ENCODE measurements at places on chromosomes 6 and 20.

DNA sequence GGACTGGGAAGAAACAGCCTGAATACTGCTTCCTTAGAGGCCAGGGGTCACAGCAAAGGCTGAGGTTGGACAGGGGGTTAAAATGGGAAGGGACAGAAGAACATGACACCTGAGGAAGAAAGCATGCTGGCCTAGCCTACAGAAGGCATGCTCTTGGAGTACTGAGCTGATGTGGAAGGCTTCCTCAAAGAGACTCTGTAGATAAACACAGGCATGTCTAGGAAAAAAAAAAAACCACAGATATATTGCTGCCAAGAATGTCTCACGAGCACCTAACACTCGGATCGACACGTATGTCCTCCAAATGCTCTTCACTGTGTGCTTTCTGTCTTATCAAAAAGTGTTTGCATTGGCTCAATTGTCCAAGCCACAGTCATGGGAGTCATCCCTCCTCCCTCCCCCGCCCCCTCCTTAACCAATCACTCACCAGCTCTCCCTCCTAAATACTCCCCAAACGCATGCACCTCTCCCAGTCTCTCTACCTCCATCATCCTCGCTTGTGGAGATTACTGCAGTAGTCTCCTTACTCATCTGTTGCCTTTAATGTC lies 101.1 kb upstream of the LRFN2 start:
- no peak for DNase-seq

DNA sequence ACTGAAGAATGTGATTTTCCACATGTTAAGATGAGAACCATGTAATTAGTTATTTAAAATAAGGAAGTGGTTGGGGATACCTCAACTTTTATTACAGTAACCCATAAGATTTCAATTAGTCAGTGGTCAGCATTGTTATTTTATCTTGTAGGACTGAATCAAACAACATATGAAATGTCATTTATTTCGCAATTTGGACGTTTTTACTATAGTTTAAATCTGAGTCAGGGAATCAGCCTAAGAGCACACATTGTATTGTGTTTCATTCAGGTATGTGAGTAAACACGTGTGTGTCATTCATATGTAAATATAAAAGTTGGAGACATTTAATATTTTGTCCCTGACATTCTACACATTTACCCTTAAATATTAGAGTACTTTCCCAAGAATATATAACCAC lies 1418.7 kb downstream of the GRIK2 start:
- peak; percentile 0 for DNase-seq

DNA sequence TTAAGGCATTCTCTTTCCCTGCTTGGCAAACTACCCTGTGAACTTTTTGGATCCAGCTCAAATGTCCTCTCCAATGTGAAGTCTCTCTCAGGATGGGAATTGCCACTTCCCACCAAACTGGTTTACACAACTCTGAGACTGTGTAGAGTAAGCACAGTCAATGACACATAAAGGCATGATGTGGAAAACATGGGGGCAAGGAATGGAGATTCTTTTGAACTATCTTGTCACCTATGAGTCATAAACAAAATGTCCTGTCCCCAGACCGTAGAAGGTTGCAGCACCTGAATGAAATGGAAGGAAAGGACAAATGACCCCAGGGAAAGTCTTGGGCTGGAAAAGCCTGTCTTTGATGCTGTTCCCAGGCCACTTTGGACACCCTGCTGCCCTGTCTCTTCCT lies 11.0 kb upstream of the KIF13A start:
- DNase-seq, result peak; percentile 62

DNA sequence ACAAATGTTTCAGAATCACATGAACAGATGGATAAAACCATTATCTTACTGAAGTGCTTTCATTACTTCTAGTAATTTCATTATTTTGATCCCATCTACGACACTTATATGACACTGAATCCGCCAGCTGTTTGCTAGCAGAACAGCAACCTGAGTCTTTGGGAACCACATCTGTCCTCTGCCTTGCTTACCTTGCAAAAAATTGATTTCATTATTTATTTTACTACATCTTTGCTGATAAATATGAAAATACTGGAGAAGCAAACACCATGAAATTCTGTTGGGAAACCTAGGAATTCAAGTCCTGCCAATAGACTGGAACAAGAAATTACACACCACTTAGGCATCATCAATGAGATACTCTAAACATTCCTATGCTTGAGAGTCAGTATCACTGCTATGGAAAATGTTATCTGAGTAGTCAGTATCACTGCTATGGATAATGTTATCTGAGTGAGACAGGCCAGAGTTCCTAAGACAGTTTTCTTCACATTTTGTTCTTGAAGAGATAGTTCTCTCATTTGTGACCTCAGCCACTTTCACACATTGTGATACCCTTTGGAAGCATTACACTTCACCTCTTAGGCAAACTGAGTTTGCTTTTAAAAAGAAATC lies 91.9 kb downstream of the PDE10A start:
- DNase-seq, result no peak

DNA sequence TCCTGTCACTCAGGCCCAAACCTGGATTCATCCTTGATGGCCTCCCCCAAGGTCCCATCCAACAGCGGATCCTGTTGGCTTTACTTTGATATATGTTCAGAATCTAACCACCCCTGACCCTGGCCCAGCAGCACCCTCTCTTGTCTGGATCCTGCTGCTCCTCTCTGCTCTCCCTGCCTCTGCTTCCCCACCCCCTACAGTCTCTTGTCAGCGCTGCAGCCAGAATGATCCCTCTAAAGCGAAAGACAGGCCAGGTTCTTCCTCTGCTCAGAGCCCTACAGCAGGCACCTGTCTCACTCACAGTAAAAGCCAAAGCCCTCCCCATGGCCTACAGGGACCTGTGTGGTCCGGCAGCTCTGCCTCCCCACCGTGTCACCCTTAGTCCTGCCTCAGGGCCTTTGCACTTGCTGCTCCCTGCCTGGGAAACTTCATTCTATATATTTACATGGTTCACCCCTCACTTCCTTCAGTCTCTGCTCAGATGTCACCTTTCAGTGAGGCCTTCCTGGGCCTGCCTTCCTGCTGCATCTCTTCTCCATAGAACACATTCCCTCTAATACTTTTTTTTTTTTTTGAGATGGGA lies 37.4 kb upstream of the KCNB1 start:
- no peak for DNase-seq

DNA sequence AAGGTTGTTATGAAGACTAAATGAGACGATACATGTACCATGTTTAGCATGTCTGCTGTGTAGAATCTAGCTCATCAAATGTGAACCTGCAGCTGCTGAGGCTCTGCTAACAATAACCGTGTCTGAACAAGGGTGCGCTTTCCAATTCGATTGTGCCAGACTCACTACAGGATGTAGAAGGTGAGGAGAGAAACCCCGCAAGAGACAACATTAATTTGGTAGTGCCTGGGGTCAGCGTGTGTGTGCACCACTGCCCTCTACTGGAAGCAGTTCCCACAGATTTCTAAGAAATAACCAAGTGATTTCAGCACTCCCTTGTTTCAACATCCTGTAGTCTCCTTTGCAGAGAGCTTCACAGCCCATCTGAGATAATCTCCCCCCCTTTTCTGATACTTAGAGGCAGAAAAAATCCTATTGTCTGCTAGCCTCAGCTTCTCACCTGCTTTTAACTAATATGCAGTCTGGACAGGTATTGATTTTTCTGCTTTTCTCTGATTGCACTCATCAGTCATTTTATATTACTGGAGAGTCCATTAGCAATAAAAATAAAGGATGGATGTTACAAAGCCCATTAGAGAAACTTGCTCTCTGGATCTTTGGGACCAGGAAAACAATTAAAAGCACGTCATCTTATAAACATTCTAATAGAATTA lies 96.7 kb upstream of the BACH2 start:
- DNase-seq, result peak; percentile 57

DNA sequence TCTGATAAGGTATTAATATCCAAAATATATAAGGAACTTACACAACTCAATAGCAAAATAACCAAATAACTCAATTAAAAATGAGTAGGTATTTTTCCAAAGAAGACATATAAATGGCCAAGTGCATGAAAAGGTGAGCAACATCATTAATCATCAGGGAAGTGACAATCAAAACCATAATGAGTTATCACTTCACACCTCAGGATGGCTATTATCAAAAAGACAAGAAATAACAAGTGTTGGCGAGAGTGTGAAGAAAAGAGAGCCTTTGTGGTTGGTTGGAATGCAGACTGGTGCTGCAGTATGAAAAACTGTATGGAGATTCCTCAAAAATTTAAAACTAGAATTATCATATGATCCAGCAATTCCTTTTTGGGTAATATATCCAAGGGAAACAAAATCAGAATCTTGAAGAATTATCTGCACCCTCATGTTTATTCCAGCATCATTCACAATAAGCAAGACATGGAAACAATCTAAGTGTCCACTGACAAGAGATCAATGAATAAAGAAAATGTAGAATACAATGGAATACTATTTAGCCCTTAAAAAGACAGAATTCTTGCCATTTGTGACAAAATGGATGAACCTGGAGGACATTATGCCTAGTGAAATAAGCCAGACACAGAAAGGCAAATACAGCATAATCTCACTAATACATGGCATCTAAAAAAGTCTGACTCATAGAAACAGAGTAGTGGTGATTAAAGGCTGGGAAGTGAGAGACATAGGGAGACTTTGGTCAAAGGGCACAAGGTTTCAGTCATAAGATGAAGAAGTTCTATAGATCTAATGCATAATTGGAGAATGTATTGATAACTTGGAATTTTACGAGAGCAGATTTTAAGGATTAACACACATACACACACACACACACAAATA lies 175.6 kb downstream of the FOXA2 start:
- no peak for DNase-seq

- peak; percentile 81 for DNase-seq
Measured at GRCh38 chr20:1418350-1418749, 25.5 kb upstream of the FKBP1A start.

GRCh38 chr6:119449331-119450156 lies 100.0 kb upstream of the MAN1A1 start:
- DNase-seq, result no peak

DNA sequence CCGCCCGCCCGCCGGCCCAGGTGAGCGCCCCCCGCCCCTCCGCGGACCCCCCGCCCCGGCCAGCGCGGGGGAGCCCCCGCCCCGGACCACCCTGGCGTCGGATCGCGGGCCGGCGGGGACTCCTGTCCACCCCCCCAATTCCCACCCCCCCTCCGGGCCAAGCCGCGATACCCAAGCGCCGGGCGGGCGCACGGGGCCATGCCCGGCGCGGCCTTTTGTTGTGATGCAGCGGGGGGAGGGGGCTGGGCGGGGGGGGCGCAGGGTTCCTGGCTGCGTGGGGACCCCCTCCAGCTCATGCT lies 245 bp downstream of the SRC start:
- DNase-seq, result no peak

- DNase-seq, result no peak
Measured at GRCh38 chr6:70668499-70668812, 773 bp downstream of the SMAP1 start.

DNA sequence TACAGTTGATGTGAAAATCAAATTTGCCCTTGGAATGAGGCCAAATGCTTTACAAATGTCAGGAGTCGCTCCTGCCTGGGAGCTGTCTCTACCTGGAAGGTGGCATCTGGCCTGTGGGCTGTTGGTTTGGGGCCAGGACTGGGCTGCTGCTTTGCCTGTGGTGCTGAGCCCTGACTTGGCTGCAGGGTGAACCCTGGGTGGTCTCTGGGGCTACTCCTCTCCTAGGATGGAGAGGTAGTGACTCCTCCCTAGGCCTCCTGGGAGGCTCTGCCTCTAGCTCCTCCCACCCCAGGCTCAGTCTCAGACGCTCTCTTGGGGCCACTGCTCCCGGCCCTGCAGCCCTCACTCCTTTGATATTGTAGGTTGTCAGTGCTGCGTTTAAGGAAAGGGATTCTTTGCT lies 47.5 kb downstream of the EFCAB8 start:
- no peak for DNase-seq

- DNase-seq, result no peak
Measured at GRCh38 chr6:164581563-164581962, 727.8 kb downstream of the C6orf118 start.

GRCh38 chr6:40308533-40309306 lies 278.4 kb downstream of the LRFN2 start:
- DNase-seq, result peak; percentile 45

GRCh38 chr6:28953039-28953584 lies 29.3 kb upstream of the TRIM27 start:
- peak; percentile 59 for DNase-seq

- peak; percentile 38 for DNase-seq
Measured at GRCh38 chr6:109455437-109456110, at the start of gene MICAL1. Gene MICAL1, minus strand, starts transcription at chr6:109455772. Its CDS starts 1,576 bp downstream, at chr6:109454196.

- no peak for DNase-seq
Measured at GRCh38 chr6:157679605-157680580, 143.2 kb upstream of the SNX9 start.

DNA sequence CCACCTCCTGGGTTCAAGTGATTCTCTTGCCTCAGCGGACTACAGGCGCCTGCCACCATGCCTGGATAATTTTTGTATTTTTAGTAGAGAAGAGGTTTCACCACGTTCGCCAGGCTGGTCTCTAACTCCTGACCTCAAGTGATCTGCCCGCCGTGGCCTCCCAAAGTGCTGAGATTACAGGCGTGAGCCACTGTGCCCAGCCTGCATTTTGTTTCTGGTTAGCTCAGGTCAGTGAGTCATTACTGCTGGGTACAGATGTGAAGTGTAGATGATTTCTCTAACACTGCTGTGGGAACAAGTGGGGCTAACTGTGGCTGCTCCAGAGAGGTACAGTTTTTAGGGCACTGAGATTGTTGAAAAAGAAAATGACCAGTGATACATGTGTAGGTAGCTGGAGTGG lies 188.6 kb downstream of the PRL start:
- DNase-seq, result peak; percentile 12

- DNase-seq, result peak; percentile 78
Measured at GRCh38 chr6:128491100-128491581, 29.3 kb downstream of the PTPRK start.

DNA sequence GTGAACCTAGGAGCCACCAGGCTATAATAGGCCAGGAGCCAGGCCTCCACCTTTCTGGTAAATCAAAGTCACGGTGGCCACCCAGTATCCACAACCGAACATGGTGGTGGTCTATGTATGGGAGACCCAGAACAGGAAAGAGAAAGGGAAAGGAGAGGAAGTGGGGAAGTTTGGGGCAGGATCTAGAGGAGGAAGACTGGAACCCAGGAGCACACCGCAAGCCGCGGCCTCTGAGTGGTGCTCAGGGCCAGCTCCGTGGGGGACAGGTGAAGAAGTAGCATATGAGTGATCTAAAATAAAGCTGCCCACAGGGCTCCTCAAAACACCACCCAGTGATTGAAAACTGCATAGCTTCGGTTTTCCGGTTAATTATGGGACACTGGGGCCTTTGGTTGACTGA lies 214.8 kb downstream of the ZDHHC14 start:
- DNase-seq, result no peak

DNA sequence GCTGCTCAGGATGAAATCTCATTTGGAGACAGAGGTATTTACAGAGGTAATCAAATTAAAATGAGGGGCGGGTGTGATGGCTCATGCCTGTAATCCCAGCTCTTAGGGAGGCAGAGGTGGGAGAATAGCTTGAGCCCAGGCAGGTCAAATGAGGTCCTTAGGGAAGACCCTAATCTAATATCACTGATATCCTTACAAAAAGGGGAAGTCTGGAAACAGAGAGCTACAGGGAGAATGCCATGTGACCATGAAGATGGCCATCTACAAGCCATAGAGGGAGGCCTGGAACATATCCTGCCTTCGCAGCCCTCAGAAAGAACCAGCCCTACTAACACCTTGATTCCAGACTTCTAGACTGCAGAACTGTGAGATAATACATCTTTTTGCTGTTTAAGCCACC lies 8.3 kb downstream of the MTCL3 start:
- no peak for DNase-seq

GRCh38 chr20:14197097-14197496 lies 140.3 kb downstream of the FLRT3 start:
- DNase-seq, result peak; percentile 13

- no peak for DNase-seq
Measured at GRCh38 chr6:41174610-41175009, 11.7 kb upstream of the TREM2 start.

- no peak for DNase-seq
Measured at GRCh38 chr6:132282696-132283095, 118.6 kb downstream of the MOXD1 start.
